Pons (tissue), 1 donor: ENCODE measurements at places on chromosomes 13 and 19.

DNA sequence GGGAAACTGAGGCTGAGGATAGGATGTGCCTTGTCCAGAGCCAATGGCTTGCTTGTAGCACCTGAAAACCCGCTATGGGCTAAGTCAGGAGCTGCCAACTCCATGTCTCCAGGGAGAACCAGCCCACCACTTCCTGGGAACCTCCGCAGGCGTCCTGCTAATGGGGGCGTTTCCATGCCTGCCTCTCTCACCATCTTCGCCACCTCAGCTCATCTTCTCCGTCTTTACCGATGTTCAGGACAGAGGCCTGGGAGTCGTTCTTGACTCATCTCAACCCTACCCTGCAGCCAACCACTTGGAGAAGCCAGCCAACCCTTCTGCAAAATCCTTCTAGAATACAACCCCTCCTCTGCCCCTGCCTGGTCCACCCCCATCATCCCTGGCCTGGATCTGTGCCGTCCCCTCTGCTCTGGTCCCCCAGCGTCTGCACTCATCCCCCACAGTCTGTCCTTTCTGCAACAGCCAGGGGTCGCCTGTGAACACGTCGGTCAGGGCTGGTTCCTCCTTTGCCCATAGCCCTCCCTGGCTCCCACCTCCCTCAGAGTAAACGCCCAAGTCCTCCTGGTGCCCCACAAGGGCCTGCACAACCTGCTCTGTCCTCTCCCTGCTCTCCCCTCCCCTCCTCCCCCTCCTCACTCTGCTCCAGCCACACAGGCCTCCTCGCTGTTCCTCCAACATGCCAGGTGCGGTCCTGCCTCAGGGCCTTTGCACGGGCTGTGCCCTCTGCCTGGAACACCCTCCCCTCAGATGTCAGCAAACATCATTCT lies 31.0 kb downstream of the PTPRS start:
- DNase-seq = no peak

DNA sequence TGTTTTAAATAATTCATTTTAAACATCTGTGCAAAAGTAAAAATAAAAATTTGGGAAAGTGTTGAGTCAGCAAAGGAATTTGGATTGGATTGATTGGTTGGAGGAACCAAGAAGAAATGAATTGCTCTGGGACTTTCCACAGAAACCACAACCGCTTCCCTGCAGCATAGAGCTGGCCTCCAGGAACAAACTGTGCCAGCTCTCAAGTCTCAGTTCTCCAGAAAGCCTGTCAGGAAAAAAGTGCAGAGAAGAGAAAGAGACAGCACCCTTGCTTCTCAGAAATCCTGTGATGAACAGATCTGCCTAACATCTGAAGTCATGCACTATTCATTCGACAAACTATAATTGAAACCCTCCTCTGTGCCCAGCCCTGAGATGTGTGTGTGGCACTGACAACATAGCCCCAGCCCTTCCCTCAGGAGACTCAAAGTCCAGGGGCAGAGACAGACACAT lies 14.8 kb downstream of the LYPD3 start:
- no peak for DNase-seq

DNA sequence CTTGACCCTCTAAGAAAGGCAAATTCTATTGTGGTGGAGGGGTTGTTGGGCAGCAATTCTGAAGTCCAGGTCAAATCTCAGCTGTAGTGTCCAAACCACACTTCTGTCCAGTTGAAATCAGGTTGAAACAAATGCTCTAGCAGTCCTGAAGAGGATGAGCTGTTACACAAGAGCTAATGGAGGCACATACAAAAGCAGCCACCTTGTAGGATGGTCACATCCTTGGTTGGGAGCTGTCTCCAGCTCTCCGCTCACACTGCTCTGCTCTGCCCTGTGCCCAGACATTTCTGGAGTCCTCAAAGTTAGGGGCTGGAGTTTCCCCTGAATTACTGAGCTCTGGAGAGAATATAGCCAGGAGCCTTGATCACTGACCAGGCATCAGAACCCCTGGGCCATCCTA lies 47.2 kb downstream of the GPR12 start:
- no peak for DNase-seq

DNA sequence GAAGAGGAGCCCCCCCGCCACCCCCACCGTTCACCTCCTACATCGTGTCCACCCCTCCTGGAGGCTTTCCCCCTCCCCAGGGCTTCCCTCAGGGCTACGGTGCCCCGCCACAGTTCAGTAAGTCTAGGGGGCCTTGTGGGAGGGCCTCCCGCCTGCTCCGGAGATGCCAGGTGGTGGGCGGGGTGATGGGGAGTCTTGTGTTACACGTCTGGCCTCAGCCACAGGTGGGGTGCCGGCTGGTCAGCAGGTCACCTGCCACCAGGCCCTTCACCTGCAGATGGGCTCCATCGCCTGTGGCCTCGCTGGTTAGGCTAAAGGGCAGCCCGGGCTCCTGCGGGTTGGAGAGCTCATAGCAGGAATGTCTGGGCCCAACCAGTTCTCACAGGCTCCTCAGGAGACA lies 8.0 kb upstream of the RPS15 start:
- no peak for DNase-seq

GRCh38 chr13:112532837-112533745 lies 54.9 kb downstream of the TUBGCP3 start:
- no peak for DNase-seq

GRCh38 chr13:92901739-92902138 lies 324.9 kb upstream of the GPC6 start:
- DNase-seq = no peak

DNA sequence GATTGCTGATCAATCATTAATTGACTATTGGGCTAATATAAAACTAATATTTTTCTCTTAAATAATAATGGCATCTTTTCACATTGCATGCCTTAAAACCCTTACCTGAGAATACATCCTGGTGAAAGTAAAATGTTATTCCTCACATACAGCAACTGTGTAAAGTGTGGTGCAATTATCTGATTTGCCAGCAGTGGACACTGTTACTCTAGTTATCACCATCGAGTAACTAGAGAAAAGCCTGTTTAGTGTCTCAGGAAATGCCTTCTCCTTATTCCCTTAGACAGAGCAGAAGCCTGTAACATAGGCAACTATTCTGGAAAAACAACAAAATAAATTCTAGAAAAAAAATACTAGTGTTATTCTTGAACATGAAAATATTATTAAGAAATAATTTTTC lies 459.8 kb downstream of the FGF14 start:
- peak; percentile 79 for DNase-seq

DNA sequence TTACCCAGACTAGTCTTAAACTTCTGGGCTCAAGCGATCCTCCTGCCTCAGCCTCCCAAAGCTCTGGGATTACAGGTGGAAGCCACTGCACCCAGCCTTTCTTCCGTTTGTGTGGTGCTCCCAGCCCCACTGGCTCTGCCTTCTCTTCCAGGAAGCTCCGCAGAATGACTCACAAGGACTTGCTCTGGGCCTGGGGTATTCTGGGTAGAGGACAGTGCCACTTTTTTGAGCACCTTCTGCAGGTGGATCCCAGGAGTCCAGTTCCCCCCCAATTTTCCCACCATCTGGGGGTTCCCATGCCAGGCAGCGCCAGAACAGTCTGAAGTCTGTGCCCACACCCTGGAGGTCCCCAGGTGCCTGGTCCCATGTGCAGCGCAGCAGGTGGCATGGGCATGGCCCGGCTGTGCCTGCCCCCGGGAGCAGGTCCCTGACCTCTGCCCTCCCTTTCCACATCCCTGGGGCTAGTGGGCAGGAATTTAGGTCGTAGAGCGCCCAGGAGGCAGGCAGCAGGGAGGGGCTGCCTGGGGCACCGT lies 1.6 kb downstream of the REEP6 start:
- DNase-seq = no peak

DNA sequence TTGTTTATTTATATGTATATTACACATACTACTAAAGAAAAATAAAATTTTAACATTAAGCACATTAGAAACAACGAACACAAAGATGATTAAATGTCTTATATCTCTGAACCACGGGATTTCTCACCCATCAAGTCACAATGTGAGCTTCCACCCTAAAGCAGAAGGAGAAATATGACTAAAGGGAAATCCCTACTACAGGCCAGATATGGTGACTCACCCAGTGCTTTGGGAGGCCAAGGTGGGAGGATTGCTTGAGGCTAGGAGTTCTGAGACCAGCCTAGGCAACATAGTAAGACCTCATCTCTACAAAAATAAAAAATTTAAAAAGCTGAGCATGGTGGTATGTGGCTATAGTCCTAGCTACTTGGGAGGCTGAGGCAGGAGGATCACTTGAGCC lies 24.6 kb downstream of the DCT start:
- DNase-seq = no peak

GRCh38 chr13:73274147-73274546 lies 215.3 kb downstream of the KLF5 start:
- no peak for DNase-seq

DNA sequence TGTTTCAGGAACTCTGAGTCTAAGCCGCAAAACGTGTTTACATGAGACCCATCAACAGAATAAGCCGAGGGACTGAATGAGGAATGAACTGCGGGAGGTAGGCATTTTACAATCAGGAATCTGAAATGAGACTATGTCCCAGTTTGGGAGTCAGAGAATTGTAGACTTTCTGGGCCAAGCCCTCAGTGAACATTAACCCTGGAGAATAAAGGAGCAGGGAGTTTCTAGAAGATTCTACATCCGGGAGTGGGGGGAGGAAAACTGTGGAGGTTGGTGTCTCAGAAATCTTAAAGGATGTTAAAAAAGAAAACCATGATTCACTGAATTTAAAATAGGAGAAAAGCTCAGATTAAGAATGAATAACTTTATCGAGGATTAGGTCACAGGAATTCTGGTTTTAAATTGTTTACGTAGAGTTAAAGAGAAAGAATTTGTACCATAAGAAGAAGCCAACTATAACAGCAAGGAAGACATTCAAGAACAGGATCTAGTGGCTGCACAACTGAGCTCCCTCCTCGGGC lies 18.5 kb downstream of the RFX2 start:
- DNase-seq = no peak

GRCh38 chr19:4493104-4493928 lies 21.2 kb downstream of the HDGFL2 start:
- DNase-seq = no peak

GRCh38 chr13:60701895-60702294 lies 304.9 kb downstream of the TDRD3 start:
- no peak for DNase-seq

GRCh38 chr13:76271728-76272232 lies 614.4 kb downstream of the KCTD12 start:
- no peak for DNase-seq

DNA sequence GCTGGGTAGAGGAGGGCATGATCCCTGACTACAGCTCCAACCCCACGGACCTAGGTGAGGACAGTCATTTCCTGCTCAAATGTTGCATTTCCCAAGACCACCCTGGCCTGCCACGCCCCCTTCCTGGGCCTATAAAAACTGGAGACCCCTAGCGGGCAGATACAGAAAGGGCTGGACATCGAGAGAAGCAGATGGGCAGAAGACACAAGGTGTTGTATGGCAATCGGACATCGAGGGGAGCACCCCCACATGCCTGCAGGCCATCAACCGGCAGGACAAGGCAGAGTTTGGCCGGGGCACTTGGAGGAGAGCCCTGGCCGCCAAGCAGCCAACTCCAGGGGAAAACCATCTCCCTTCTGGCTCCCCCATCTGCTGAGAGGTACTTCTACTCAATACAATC lies 746.4 kb downstream of the PCDH9 start:
- DNase-seq = no peak

GRCh38 chr13:26590951-26591350 lies 33.5 kb downstream of the WASF3 start:
- no peak for DNase-seq

GRCh38 chr19:17419154-17419620 lies 660 bp upstream of the MVB12A start:
- DNase-seq = no peak

DNA sequence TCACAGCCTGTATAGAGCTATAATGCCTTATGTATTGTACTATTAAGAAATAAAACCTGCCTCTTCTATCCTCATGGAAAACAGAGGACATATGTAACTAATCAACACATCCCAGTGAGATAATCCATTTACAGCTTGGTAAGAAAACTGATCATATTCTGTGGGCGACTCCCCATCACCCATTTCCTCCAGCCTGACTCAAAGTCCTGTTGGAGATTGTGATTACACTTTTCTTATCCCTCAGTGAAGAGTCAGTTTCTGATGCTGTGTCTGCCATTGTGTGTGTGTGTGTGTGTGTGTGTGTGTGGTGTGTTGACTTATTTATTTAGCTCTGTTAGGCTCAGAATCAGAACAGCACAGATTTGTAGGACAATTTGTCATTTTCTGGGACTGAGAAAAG lies 212.8 kb downstream of the FGF9 start:
- no peak for DNase-seq

- no peak for DNase-seq
These were observed 53.0 kb downstream of the DPY19L3 start for GRCh38 chr19:32458500-32459123.

DNA sequence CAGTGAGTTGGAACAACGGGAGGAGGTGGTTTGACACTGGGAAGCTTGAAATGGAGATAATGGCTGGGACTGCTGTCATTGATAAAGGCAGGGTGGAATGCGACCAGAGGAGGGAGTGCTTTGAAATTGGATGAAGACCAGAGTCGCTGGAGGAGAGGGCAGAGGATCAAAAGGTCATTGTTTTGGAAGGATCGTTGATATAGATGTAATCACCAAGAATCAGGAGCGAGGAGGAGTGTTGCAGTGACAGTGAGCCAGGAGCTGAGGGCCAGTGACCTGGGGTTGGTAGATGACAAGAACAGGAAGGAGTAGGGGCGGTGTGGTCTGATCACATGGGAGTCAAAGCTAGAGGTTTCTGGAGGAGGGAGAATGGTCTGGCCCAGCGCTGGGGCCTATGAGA lies 25.3 kb downstream of the TM9SF2 start:
- DNase-seq = no peak

- no peak for DNase-seq
These were observed 144.8 kb downstream of the PDS5B start for GRCh38 chr13:32731074-32731473.

DNA sequence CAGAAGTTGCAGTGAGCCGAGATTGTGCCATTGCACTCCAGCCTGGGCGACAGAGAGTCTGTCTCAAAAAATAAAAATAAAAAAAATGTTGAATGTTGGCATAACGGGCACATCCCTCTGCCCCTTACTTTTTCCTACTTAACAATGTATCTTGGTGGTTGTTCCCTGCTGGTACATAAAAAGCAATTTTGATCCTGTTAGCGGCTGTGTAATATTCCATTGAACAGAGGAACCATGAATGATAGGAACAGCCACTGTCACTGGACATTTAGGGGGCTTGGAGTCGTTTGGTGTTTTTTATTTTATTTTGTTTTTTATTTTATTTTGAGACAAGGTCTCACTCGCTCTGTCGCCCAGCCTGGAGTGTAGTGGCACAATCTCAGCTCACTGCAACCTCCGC lies 10.4 kb upstream of the NCCRP1 start:
- DNase-seq = no peak

- DNase-seq = no peak
These were observed 476.6 kb downstream of the ZNF536 start for GRCh38 chr19:30848636-30849425.

- DNase-seq = no peak
These were observed 2.4 kb downstream of the CD320 start for GRCh38 chr19:8305798-8306197.
